RCC 7860 (cell line): ENCODE measurements at places on chromosomes 1 and 21.

DNA sequence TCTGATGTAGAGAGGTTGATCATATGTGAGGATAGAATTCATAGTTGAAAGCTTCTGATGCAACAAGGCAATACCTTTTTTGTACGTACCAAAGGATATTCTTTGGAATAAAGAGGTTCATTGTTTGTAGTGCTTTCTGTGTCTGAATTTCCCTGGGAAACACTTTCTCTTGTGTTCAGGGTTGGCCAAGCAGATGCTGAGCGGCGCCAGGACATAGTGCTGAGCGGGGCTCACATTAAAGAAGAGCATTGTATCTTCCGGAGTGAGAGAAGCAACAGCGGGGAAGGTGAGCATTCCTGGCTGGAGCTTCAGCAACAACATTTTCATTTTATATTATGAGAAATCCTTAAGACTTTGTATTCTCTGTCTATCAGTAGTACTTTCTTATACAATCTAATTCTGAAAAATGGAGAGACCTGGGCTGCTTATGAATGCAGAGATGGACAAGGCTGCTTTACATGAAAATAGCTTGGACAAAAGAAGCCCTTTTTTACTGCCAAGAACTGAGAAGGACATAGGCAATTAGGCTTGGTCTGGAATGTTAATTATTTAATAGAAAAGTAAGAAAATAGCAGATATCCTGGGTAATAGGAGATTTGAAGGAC is 85.2 kb downstream of the KIF1B start:
- no peak for DNase-seq

GRCh38 chr1:230174471-230175162 is 107.6 kb downstream of the GALNT2 start:
- no peak for DNase-seq

GRCh38 chr1:4710592-4711415 is 56.4 kb downstream of the AJAP1 start:
- DNase-seq, result no peak

GRCh38 chr1:56646611-56647010 is 1.5 kb downstream of the PRKAA2 start:
- no peak for DNase-seq

- DNase-seq, result no peak
These were observed 648.9 kb downstream of the SMYD3 start for GRCh38 chr1:245858022-245858721.
